ENCODE measurements at places on chromosomes 2 and 18. TPM values are rescaled to one million over a fixed set of nuclear protein-coding genes. Genes with fewer than 3 reads are reported as not detected.
A peak's percentile ranks its signal among the peaks of the same experiment; 100 is the strongest.

DNA sequence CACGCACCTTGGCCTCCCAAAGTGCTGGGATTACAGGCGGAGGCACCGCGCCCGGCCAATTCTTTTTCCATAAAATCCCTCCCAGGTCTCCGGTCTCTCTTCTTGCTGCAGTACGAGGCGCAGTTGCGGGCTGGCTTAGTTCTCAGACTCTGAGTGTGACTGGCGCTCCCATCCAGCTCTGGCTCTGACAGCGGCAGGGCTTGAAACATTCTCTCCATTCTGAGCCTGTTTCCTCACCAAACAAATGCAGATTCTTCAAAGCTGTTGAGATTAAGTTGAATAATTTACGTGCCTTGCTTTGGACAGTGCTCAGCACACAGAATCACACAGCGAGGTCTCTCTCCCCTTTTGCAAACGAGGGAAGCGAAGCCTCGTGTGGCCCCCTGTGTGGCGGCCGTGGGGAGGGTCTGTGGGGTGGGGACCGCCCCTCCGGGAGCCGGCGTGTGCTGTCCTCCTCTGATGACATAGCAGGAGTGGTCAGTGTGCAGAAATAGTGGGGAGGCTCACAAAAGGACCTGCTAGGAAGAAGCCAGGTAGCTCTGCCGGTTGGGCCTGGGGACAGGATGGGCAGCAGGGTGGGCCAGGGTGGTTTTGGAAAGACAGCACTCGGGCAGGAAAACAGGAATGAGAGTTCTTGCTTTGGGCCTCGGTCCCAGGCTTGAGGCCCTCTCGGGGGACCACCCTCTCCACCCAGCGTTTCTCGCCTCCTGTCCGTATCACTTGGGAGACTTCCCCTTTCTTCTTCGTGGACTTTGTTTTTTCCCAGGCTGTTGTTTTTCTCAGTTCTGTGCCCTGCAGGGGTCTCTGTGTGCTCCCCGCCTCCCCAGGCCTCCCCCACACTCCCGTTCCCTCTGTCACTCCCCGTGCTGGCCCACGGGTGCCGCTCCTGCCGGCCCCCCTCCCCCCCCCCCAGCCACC, 75.0 kb downstream of the KCNG2 start:
- no peak for DNase-seq

GRCh38 chr2:201378496-201379397, 21.6 kb upstream of the FLACC1 start:
- no peak for DNase-seq

DNA sequence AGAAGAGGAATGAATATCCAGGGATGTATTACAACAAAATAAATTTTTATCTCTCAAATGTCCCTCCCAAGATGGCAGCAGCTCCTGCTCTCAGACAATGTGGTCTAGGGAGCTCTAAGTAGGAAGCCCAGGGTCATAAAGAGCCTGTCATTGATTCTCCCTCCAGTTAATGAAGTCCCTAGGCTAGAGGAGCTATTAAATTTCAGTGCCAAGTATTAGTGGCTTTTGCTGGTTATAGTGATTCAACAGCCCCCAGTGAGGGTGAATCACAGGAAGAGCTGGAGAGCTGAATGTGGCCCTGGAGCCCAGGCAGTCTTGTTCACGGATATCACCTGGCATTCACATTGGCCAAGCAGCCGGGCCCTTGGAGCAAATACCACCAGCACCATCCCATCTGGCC, 109.8 kb upstream of the YPEL5 start:
- no peak for DNase-seq

GRCh38 chr18:50399582-50399981, 24.7 kb downstream of the SKA1 start:
- DNase-seq = no peak

- no peak for DNase-seq
Observed at GRCh38 chr18:24731981-24732380, 271.5 kb downstream of the HRH4 start.

DNA sequence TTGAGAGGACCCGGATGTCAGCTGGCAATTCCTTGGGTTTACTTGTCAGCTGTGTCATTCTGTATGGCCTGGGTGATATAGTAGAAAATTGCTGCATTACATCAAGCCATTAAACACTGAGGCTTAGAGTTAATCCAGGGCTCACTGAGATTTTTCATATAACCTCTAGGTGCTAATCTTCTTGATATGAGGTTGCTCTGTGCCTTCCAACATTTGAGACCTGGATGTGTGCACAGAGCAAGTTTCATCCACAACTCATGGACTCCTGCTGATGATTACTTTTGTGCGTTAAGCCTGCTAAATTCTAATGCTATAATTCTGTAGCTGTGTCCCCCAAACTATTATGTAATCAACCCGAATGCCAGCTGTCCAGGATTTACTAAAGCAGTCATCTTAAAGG, 178.4 kb upstream of the CDH20 start:
- DNase-seq = no peak

- DNase-seq = peak; percentile 28
Observed at GRCh38 chr2:10226038-10226724, 76.5 kb upstream of the HPCAL1 start.

DNA sequence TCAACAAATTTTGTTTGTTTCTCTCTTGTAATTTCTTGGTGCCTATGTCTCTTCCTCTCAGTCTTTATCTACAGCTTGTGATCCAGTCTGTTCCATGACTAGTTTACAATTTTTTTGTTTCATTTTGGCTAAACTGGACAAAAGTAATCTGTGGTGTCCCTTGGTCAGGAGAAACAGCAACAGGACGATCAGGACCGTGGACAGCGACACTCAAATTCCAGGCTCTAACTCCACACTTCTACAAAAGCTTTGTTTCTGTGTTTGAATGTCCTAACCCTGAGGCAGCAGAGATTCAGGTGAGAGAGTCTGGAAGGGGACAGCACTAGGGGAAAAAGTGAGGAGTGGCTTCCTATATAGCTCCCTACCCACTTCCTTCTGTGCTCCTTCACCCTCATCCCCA, 593.3 kb upstream of the FANCL start:
- peak; percentile 57 for DNase-seq

- no peak for DNase-seq
Observed at GRCh38 chr2:18153741-18154140, 275.3 kb downstream of the KCNS3 start.

DNA sequence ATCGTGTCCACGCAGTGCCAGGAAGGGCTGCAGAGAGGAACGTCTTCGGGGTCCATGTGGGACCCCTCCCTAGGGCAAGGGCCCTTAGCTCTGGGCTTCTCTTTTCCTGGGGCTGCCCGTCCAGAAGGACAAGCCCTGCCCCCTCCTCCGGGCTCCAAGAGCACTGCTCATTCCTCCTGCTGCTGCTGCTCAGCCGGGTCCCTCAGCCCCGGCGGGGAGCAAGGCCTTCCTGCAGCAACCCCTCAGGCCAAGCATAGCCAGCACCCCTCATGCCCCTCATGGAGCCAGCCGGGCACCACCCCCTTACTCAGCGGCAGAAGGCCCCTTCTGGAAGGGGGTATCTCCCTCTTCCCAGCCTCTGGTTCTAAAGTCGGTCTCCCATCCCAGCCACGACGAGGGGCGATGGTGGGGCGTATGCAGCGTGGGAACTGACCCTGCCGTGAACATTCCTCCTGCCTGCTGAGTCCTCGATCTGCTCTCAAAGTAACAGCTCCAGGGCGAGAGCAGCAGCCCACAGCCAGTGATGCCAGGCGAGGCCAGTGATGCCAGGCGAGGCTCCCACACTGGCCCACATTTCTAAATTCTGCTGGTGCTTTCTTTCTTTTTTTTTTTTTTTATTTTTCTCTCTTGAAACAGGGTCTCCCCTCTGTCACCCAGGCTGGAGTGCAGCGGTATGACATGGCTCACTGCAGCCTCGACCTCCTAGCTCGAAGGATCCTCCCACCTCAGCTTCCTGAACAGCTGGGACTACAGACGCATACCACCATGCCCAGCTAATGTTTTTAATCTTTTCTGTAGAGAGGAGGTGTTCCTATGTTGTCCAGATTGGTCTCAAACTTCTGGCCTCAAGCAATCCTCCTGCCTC, 99.7 kb downstream of the HDAC4 start:
- no peak for DNase-seq

DNA sequence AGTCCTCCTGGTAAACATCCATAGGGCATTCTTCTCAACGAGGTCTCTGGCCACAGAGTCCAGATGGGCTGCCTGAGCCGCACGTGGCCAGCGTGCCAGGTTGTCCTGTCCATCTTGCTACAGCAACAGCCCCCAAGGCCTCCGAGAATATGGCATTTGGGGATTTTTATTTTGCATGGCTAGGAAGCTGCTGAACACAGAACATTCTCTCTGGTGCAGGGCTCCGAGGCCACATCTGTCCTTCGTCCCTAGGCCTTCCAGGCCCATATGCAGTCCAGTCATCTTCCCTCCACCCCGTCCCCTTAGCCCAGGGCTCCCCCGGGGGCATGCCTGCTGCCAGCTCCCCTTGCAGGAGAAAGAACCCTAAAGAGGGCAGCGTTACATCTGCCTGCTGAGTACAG, 2.3 kb downstream of the HDAC4 start:
- DNase-seq = no peak

- DNase-seq = peak; percentile 42
Observed at GRCh38 chr18:44423814-44424644, 256.7 kb upstream of the SETBP1 start.

- no peak for DNase-seq
Observed at GRCh38 chr2:152298754-152299153, 36.2 kb upstream of the FMNL2 start.

- no peak for DNase-seq
Observed at GRCh38 chr2:15566912-15567311, 5.8 kb upstream of the NBAS start.

DNA sequence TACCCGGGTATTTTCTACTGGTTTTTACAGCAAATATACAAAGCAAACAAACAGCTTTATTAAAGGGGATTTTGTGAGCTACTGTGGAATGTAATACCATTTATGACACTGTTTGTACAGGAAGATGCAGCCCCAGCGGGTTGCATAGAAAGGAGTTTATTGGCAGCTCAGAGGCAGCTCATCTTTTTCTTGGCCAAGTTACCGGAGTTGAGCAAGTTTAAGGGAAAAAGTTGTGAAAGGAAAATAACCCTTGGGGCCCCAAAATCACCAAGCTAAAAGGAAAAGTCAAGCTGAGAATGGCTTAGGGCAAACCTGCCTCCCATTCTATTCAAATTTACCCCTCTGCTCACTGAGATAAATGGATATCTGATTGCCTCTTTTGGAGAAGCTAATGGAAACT, 60.8 kb downstream of the MOB4 start:
- peak; percentile 69 for DNase-seq

DNA sequence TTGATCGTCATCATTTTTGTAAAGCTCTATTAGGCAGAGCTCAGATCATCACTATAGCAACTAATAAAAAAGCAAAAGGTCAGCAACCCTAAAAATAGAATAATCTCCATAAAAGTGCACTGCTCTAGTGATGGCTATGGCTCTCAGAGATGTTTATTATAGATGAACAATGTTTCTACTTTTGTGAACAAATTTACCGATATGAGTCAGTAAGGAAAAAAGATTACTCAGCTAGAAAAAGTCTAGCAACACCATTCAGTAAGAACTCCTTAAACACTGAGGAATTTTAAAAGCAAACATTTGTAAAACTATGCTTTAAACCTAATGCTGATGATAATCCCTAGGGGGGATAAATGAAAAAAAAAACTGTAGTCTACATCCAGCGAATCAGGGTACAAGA, 69.6 kb downstream of the ACVR1C start:
- DNase-seq = no peak

GRCh38 chr2:64434039-64434657, 19.8 kb upstream of the LGALSL start:
- DNase-seq = no peak

DNA sequence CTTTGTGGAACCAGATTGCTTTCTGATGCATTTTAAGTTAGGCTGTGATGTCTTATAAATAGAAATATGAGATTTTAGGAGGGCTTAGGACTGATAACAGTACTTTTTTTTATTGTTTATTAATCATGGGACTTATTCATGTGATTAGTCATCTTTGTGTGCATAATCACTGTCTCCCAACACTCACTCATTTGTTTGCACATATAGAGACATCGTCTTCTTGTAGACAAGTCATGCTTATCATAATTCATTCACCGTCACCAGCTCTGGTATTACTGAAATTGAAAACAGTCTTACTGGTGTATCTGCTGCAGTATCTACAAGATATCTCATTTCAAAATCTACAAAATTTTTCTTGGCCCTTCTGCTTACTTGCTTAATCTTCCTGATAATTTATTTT, 45.8 kb downstream of the WDR7 start:
- no peak for DNase-seq

DNA sequence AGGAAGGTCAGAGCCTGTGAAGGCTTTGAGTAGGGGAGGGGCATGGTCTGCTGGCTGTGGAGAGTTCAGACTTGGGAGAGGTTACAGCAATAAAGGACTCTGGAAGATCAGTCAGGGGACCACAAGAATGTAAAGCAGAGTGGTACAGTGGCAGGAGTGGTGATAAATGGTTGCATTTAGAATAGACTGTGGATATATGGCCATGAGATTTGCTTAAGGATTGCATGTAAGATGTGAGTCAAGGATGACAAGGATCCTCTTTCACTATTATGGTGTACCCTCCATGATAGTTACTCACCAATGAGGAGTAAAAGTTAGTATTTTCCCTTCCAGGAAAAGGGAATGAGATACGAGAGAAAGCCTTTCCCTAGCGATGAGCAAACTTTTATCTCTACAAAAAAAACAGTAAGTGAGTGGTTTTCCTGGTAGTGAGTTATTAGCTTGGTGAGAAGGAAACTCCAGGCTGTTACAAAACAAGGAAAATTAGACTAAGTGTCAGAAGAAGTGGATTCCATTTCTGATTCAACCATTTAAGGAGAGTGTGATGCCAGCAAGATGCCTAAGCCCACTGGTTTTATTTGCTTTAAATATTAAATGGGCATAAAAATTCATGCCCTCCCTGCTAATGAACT, 818.0 kb upstream of the ACVR2A start:
- no peak for DNase-seq

DNA sequence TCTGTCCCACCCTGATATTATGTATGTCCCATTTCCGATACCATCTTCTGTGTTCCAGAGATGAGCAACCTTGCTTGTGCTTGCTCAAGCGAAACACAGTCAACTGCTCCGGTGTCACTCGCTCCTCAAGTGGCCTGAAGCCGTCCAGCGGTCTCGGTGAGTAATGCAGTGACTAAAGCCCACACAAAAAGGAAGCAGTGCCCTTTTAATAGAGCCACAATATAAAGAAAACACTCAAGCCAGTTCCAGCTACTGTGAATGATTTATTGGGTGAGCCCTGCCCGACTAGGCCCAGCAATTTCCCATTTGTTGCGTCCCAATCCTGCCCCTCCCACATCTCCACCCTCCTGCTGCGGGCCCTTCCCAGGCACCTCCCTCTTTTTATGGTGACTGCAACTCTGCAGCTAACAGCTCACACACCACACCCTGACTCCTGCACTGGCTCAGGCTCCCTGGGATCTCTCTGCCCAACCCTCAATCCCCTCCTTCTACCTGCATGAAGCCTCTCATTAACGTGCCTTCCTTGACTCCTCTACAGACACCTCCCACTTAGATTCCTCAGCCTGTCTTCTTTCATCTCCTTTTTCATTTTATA, 44.2 kb upstream of the DSC1 start:
- no peak for DNase-seq

GAREM1 gene
- polyA plus RNA-seq = 14.6 TPM

IL18RAP gene
- polyA plus RNA-seq = 0.22 TPM

VWC2L gene
- polyA plus RNA-seq = not detected

WNT6 gene
- not detected for polyA plus RNA-seq

SPC25 gene
- polyA plus RNA-seq = 13.9 TPM

ANO7 gene
- 0.67 TPM for polyA plus RNA-seq

GKN1 gene
- polyA plus RNA-seq = not detected

LCT gene
- polyA plus RNA-seq = not detected

MATN3 gene
- polyA plus RNA-seq = 1.0 TPM

THAP4 gene
- 43.8 TPM for polyA plus RNA-seq

All from muscle of arm (tissue), 14 donors.